Glutamatergic neuron (in vitro differentiated cells): ENCODE measurements at places on chromosomes 5 and 9.

- H3K27ac ChIP-seq, result no peak overlapping the region
- H3K27me3 ChIP-seq, result no peaks in the 10 kb centered on the region
- no peak for DNase-seq
- peaks cover 7% of the 10 kb centered on the region for H3K4me1 ChIP-seq
Measured at GRCh38 chr9:106228861-106229260, 534.5 kb downstream of the TMEM38B start.

- DNase-seq, result no peak
- H3K4me3 ChIP-seq, result no peak overlapping the region
- H3K27ac ChIP-seq, result no peak overlapping the region
- H3K4me1 ChIP-seq, result peaks cover 4% of the 10 kb centered on the region
Measured at GRCh38 chr5:9624196-9624947, 5.8 kb downstream of the TAS2R1 start.

DNA sequence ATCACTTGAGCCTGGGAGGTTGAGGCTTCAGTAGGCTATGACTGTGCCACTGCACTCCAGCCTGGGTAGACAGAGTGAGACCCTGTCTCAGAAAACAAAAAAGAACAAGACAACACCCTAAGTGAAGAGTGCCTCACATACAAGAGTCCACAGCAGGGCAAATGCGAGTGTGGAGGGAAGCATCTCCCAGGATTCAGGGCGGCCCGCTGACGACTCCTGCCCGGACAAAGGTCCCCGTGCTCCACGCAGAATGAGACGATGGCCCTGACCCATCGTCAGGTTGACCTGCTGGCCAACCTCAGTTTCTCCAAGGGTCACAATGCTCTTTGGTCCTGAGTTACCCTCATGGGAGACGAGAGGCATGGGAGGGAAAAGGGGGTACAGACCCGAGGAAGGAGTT is 18.3 kb downstream of the MRNIP start:
- no peak overlapping the region for H3K4me3 ChIP-seq
- H3K27me3 ChIP-seq, result peaks cover 6% of the 10 kb centered on the region
- DNase-seq, result no peak
- H3K27ac ChIP-seq, result no peak overlapping the region

GRCh38 chr9:35618854-35619799 is 914 bp upstream of the CD72 start:
- DNase-seq, result no peak
- H3K27ac ChIP-seq, result no peak overlapping the region
- no peak overlapping the region for H3K4me3 ChIP-seq
- peaks cover 20% of the 10 kb centered on the region for H3K27me3 ChIP-seq
- peaks cover 6% of the 10 kb centered on the region for H3K4me1 ChIP-seq
- H3K36me3 ChIP-seq, result peaks cover 8% of the 10 kb centered on the region

DNA sequence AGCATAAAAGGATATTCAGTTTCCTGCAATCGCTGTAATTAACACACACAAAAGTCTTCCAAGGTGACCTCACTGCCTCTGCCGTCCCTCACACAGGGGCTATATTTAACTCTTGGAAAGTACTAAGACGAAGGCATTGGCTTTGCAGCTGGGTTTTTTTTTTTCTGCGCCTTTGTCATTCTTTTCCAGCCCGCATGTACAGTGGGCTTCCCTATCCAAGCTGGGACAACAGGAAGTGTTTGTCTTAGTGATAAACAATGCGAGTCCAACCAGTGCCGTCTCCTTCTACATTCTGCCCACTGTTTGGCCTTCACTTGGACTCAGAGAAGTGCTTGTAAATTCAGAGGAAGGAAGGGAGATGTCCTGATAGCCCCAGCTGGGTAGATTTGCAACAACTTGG is 17.6 kb downstream of the AFAP1L1 start:
- H3K27ac ChIP-seq, result no peak overlapping the region
- H3K4me1 ChIP-seq, result no peaks in the 10 kb centered on the region
- DNase-seq, result no peak

DNA sequence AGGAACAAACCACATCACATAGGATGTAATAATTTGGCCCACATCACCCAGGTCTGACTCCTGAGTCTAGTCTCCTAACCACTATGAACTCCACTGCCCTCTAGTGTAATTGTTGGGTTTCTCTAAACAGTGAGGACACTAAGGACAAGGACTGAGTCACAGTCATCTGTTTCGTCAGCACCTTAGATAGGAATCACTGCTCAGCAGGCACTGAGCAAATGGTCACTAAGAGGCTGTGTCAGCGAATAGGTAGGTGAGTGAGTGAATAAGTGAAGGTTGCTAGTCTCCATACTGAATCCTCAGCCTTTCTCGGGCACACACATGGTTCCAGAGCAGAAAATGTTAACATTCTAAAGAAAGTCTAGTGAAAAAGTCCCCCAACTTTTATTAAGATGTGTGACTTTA is 278.6 kb downstream of the SPOCK1 start:
- no peaks in the 10 kb centered on the region for H3K27me3 ChIP-seq
- no peak overlapping the region for H3K4me3 ChIP-seq
- H3K27ac ChIP-seq, result no peak overlapping the region

DNA sequence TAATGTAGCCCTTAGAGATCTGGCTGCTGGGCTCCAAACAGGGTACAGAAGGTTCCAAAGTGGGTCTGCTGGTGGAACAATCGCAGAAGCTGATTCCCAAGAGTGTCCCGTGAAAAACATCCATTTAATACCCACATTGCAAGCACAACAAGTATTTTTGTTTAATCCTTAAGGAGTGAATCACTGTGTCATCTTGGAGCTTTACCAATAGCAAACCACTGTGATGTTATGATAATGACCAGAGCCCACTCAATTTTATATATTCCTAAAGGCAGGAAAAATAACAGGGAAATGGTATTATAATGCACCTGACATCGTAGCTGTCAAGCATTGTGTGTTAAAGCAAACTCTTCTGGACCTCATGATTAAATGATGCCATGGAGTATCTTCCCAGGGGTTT is 291.9 kb downstream of the FBXL7 start:
- no peak overlapping the region for H3K4me3 ChIP-seq
- peaks cover 5% of the 10 kb centered on the region for H3K27me3 ChIP-seq
- DNase-seq, result no peak
- peaks cover 4% of the 10 kb centered on the region for H3K36me3 ChIP-seq
- H3K4me1 ChIP-seq, result peaks cover 39% of the 10 kb centered on the region
